Endodermal cell (in vitro differentiated cells): ENCODE measurements at places on chromosomes 12 and 14. TPM values are rescaled to one million over a fixed set of nuclear protein-coding genes. Genes with fewer than 3 reads are reported as not detected.

DNA sequence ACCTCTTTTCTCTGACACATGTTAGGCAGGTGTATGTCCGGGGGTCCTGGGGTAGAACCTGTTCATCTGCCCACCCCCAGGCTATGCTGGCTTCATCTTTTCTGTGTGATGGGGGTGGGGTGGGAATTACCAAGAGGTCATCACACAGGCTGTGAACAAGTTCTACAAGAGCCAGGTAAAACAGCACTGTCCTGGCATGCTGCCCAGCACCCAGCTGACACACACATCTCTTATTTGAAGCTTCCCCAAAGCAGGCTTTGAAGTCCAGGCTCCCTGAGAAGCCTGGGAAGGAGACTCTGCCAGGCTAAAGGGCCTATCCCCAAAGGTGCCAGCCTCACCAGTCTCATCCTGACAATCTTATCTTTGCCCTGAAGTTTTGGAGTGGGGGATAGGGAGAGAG, 141.1 kb downstream of the ALG10 start:
- H3K36me3 ChIP-seq: no peaks in the 10 kb centered on the region
- no peak for DNase-seq
- no peak overlapping the region for H3K27ac ChIP-seq
- no peaks in the 10 kb centered on the region for H3K4me1 ChIP-seq

- no peaks in the 10 kb centered on the region for H3K4me1 ChIP-seq
- H3K27me3 ChIP-seq: no peaks in the 10 kb centered on the region
- DNase-seq: no peak
- no peaks in the 10 kb centered on the region for H3K36me3 ChIP-seq
- H3K27ac ChIP-seq: no peak overlapping the region
Observed at GRCh38 chr12:27257104-27257843, 13.2 kb downstream of the STK38L start.

- peak; percentile 64 for DNase-seq
- H3K4me3 ChIP-seq: no peak overlapping the region
- H3K27ac ChIP-seq: peak overlapping the region; percentile 97
- peaks cover 29% of the 10 kb centered on the region for H3K4me1 ChIP-seq
Observed at GRCh38 chr12:109461846-109462756, 15.0 kb downstream of the KCTD10 start.

- no peak overlapping the region for H3K27ac ChIP-seq
- H3K36me3 ChIP-seq: no peaks in the 10 kb centered on the region
- DNase-seq: no peak
- no peak overlapping the region for H3K4me3 ChIP-seq
Observed at GRCh38 chr12:16389594-16389993, 42.1 kb downstream of the MGST1 start.

DNA sequence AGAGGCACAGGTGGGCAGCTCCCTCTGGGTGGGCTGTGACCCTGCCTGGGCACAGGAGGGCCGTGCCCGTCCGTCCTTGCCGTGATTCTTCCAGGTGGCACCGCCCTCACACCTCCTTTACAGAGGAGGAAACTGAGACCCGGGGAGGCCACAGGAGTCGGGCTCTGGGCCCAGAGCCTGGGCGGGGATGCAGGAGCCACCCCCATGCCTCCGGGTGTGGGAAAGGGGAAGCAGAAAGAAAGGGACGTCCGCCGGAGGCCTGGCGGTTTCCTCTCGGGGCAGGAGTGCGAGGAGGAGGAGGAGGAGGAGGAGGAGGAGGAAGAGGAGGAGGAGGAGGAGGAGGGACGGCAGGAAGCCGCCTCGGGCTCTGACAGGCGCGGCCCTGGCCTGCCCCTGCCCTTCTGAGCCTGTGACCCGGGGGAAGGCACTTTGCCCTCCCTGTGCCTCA, 23.0 kb downstream of the SH2B3 start:
- peaks cover 7% of the 10 kb centered on the region for H3K4me1 ChIP-seq
- no peak for DNase-seq
- H3K4me3 ChIP-seq: no peak overlapping the region
- peaks cover 3% of the 10 kb centered on the region for H3K36me3 ChIP-seq

GRCh38 chr12:123712780-123713319, 697 bp downstream of the ATP6V0A2 start:
- H3K27ac ChIP-seq: peak overlapping the region; percentile 66
- peaks cover 2% of the 10 kb centered on the region for H3K4me1 ChIP-seq
- no peaks in the 10 kb centered on the region for H3K27me3 ChIP-seq

DNA sequence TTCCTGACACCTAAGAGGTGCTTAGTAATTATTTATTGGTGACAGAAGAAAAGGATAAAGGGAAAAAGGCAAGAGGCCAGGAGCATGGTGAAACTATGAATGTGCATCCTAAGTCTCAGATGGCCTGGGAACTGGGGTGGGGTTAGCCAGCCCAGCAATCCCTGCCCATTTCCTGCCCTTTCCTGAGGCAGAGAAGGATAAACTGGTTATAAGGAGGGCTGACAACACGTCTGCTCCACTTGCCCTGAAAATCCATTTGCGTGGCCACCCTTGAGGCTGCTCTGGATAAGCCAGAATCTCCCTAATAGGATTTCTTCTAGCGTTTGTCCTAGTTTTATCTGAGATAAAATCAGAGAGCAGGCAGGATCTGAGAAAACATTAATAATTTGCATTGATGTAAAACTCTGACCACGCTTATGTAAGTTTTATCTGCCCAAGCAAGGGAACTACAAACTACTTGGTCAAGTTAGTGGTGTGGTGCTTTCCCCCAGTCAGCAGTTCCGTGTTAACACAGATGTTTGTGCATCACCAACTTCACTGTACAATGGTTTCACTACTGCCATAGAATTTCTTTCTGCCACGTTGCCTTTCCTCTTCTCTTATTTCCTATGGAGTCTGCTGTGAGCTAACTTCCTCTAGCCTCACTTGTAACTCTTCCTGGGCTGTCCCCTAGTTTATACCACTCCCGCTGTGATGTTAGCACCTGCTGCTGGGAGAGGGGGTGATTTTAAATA, 392.7 kb downstream of the RPS29 start:
- no peak for DNase-seq
- H3K36me3 ChIP-seq: no peaks in the 10 kb centered on the region
- no peaks in the 10 kb centered on the region for H3K27me3 ChIP-seq
- no peak overlapping the region for H3K27ac ChIP-seq
- no peak overlapping the region for H3K4me3 ChIP-seq
- H3K4me1 ChIP-seq: peaks cover 7% of the 10 kb centered on the region

DNA sequence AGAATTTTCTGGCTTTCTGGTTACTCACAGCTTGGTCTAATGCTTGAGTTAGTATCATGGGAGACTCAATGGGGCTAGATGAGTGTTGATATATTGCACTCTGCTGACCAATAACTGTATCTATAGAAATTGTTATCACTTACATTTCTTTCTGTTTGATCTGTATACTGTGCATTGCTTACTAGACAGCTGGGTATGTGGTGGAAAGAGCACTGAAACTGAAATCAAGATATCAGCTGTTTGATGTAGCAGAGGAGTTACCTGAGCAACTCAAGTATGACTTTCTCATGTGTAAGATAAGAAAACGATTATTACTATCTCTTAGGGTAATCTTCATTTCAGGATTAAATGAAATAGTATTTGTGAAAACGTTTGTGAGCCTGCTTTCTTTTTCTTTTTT, 183.0 kb downstream of the SLC15A5 start:
- H3K4me3 ChIP-seq: no peak overlapping the region
- H3K4me1 ChIP-seq: no peaks in the 10 kb centered on the region
- H3K27me3 ChIP-seq: no peaks in the 10 kb centered on the region
- no peaks in the 10 kb centered on the region for H3K36me3 ChIP-seq
- DNase-seq: no peak
- H3K27ac ChIP-seq: no peak overlapping the region

GRCh38 chr12:49301760-49302159, 6.8 kb downstream of the PRPH start:
- peak; percentile 67 for DNase-seq
- peaks cover 24% of the 10 kb centered on the region for H3K27me3 ChIP-seq
- H3K4me1 ChIP-seq: no peaks in the 10 kb centered on the region
- no peak overlapping the region for H3K4me3 ChIP-seq

- H3K27ac ChIP-seq: no peak overlapping the region
- DNase-seq: no peak
- no peak overlapping the region for H3K4me3 ChIP-seq
- no peaks in the 10 kb centered on the region for H3K27me3 ChIP-seq
- H3K4me1 ChIP-seq: no peaks in the 10 kb centered on the region
Observed at GRCh38 chr12:2451025-2451424, 343.7 kb upstream of the FKBP4 start.

GRCh38 chr12:32039917-32040575, 66.6 kb upstream of the BICD1 start:
- H3K4me3 ChIP-seq: peak overlapping the region; percentile 36
- H3K27ac ChIP-seq: no peak overlapping the region
- no peaks in the 10 kb centered on the region for H3K27me3 ChIP-seq
- peak; percentile 60 for DNase-seq
- peaks cover 4% of the 10 kb centered on the region for H3K4me1 ChIP-seq
- H3K36me3 ChIP-seq: no peaks in the 10 kb centered on the region

GRCh38 chr14:44979740-44980356, 17.9 kb downstream of the TOGARAM1 start:
- no peaks in the 10 kb centered on the region for H3K4me1 ChIP-seq
- H3K36me3 ChIP-seq: no peaks in the 10 kb centered on the region
- no peak overlapping the region for H3K27ac ChIP-seq
- no peak overlapping the region for H3K4me3 ChIP-seq
- no peaks in the 10 kb centered on the region for H3K27me3 ChIP-seq

DNA sequence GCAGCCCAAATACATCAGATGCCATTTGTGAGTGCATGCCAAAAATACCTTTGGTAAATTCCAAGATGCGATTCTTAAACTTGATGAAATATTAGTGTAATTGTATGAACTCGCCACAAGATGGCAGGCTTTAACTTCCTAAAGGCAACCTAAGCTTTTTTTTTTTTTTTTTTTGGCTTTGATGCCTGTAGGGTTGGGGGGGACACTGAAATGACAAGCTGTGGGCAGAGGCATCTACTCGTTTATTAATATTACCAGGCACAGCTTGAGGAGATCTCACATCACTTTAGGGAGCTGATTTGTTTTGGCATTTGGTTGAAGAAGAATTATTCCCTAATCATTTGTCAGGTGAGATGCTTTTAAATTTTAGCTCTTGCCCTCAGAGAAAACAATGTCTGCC, 126.7 kb upstream of the CCDC196 start:
- no peak overlapping the region for H3K4me3 ChIP-seq
- DNase-seq: no peak
- H3K27ac ChIP-seq: no peak overlapping the region
- H3K27me3 ChIP-seq: no peaks in the 10 kb centered on the region
- peaks cover 13% of the 10 kb centered on the region for H3K4me1 ChIP-seq
- no peaks in the 10 kb centered on the region for H3K36me3 ChIP-seq

GRCh38 chr12:93902736-93903562, 225.8 kb downstream of the CRADD start:
- H3K27ac ChIP-seq: no peak overlapping the region
- H3K36me3 ChIP-seq: no peaks in the 10 kb centered on the region

GRCh38 chr12:124750787-124751471, 112.7 kb downstream of the SCARB1 start:
- no peaks in the 10 kb centered on the region for H3K4me1 ChIP-seq
- no peaks in the 10 kb centered on the region for H3K27me3 ChIP-seq
- H3K36me3 ChIP-seq: no peaks in the 10 kb centered on the region
- DNase-seq: peak; percentile 93

DNA sequence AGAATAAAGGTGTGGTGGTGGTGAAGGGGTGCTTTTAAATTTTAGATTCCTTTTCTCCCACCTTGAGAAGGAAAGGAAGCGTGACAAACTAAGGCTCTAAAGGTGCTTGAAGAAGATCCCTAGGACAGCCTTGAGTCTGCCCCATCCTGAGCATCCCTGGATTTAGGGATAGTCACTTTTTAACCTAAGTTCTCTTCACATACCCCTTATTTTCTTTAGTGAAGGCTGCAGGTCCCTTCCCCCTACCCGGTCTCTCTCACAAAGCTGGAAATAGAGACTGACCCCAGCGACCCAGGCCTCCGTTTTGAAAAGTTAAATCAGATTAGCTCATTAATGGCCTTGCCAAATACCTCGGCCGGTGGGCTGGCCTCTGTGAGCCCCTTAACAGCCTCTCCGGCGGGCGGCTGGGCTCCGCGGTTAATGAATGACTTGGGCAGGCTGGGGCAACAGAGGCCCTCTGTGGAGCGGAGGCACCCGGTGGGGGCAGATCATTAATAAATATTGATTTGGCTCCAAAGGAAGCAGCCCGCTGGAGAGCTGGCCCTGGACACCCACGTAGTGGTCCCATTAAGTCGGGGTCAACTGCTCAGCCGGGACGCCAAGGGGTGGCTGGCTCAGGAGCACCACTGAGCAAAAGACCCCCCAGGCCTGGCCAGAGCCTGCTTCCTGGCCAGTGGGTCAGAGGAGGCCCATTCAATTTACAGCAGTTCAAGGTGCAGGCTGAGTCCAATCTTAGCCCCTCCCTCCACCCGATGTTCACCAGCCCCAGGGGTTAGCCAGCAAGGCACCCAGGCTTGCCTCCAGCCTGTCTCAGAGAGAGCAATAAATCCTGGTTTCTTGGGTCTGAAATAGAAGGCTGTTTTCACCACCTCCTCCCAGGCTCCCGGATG, 31.8 kb downstream of the PAH start:
- no peak overlapping the region for H3K4me3 ChIP-seq
- no peaks in the 10 kb centered on the region for H3K36me3 ChIP-seq

DNA sequence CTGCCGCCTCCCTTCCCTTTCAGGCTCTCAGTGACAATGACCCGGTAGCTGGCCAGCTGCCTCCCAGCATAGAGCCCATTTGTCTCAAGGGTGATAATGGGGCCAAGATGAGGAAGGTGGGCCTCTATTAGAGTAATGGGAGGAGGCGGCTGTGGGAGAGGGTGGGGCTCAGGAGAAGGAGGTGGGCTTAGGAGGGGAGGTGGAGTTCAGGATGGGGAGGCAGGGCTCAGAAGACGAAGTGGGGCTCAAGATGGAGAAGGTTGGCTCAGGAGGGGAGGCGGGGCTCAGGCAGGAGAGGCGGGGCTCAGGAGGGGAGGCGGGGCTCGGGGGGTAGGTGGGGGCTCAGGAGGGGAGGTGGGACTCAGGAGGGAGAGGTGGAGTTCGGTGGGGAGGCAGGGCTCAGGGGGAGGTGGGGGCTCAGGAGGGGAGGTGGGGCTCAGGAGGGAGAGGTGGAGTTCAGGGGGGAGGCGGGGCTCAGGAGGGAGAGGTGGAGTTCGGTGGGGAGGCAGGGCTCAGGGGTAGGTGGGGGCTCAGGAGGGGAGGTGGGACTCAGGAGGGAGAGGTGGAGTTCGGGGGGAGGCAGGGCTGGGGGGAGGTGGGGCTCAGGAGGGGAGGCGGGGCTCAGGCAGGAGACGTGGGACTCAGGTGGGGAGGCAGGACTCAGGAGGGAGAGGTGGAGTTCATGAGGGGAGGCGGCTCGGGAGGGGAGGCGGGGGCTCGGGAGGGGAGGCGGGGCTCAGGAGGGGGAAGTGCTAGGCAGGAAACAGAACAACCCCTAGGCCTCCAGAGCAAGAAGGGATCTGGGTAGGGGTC, 36.8 kb downstream of the IQSEC3 start:
- H3K36me3 ChIP-seq: no peaks in the 10 kb centered on the region
- H3K4me1 ChIP-seq: peaks cover 8% of the 10 kb centered on the region
- no peak overlapping the region for H3K4me3 ChIP-seq
- no peak overlapping the region for H3K27ac ChIP-seq
- no peaks in the 10 kb centered on the region for H3K27me3 ChIP-seq
- DNase-seq: peak; percentile 92

Gene AHNAK2
- total RNA-seq: 0.78 to 0.94 TPM (median 0.93 TPM) in 3 replicates

Gene SVOP
- total RNA-seq: not detected in 3 replicates

Gene ABCD2
- not detected in 3 replicates for total RNA-seq

Gene EIF2S3B
- 4.4 to 5.9 TPM (median 4.6 TPM) in 3 replicates for total RNA-seq

Gene CDKN3
- total RNA-seq: 28.8 to 49.8 TPM (median 39.8 TPM) in 3 replicates

Gene CLEC1A
- total RNA-seq: not detected in 3 replicates

Gene SYNE2
- 61.8 and 65.8 TPM in 2 replicates for total RNA-seq

Gene TOMM20L
- not detected in 3 replicates for total RNA-seq

Gene CLEC4C
- not detected in 2 replicates for total RNA-seq

Gene TAS2R31
- total RNA-seq: 5.9 and 12.4 TPM in 2 replicates

Gene NRXN3
- total RNA-seq: 16.8 and 20.9 TPM in 2 replicates

Gene MYO1H
- total RNA-seq: not detected in 2 replicates

Gene STAC3
- total RNA-seq: 5.3 and 5.9 TPM in 2 replicates
